Stimulated activated CD4-positive, alpha-beta T cell treated with anti-CD3 and anti-CD28 coated beads, Interleukin-4, amount 100 ng/mL, for 48 hours (primary cell): ENCODE measurements at places on chromosomes 13 and 19.

GRCh38 chr19:31725051-31725450 lies 375.8 kb upstream of the TSHZ3 start:
- no peak for DNase-seq

GRCh38 chr19:1211494-1212234 lies 6.1 kb downstream of the STK11 start:
- no peak for DNase-seq

DNA sequence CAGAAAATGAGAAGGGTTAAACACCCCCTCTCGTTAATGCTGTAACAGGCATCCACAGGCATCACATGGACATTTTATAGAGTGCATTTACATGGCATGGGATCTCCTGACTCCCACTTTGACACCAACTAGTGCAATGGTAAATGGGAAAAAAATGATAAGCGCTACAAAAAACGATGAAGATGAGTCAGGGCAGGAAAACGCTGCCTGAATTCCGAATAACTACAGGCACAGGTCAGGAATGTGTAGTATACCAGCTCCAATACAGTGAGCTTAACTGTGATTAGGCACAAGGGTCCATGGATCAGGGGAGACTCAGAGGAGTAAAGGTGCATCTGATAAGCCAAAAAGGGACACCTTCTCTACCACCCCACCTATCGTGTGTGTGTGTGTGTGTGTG lies 223.6 kb downstream of the FOXO1 start:
- no peak for DNase-seq

- DNase-seq, result no peak
These were observed 23.0 kb upstream of the USP29 start for GRCh38 chr19:57096685-57097361.

- DNase-seq, result no peak
These were observed 3.4 kb downstream of the CACNG6 start for GRCh38 chr19:53994811-53995210.

DNA sequence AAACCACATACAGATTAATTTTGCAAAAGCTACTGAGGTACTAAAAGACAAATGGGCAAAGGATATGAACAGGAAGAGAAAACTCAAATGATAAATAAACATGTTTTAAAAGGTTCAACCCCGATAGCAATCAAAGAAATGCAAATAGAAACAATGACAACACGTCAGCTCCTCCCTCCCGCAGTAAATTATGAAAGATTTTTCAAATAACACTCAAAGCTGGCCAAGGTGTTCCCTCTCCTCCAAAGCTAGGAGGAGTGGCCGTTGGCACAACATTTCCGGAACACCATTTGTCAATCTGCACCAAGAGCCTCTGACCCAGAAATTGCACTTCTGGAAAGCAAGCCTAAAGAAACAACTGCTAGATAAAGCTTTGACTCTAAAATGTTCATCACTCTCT lies 28.3 kb downstream of the INSR start:
- no peak for DNase-seq

DNA sequence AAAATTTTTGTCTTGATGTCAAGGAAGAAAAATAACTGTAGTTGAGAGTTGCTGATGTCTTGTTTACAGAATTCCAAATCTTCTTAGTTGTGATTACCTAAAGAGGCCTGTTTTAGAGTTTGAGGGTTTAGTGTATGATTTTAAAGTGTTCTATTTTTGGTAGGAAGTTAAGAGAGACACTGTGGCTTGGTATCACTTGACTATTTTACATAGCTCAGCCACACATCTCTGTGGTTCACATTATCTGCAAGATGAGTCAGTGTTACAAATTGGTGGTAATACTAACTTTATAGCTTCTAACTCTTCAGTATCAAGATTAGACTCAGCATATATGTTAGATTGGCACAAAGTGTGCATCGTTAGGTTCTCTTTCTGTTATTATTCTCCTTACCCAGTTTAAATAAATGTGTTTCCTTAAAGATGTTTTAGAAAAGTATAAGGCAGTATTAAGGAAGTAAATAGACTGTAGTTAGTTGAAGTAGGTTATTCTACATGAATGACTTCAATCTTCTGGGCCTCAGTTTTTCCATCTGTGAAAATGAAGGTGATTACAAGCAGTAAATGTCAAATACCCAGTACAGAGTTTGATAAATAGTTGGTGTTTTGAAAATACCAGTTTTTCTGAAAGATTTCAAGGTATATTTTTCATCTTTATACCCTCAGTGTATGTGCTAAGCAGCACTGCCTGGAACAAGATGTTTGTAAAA lies 33.4 kb downstream of the COG6 start:
- DNase-seq, result no peak

DNA sequence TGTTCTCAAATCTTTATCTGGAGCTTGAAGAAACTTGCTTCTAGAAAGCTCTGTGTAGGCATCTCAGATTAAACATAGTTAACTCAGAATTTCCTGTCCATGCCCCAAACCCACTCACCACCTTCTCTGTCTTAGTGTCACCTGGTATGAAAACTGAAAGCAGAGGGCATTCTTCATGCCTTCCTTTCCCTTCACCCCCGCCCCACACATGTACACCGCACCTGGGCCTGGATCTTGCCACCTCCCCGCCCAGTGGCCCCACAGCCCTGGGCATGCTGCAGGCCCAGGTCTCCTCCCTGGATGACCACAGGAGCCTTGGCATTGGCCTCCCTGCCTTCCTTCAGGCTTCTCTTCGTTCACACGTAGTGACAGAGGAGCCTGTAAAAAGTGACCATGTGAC lies 15.8 kb downstream of the CFAP97D2 start:
- no peak for DNase-seq

DNA sequence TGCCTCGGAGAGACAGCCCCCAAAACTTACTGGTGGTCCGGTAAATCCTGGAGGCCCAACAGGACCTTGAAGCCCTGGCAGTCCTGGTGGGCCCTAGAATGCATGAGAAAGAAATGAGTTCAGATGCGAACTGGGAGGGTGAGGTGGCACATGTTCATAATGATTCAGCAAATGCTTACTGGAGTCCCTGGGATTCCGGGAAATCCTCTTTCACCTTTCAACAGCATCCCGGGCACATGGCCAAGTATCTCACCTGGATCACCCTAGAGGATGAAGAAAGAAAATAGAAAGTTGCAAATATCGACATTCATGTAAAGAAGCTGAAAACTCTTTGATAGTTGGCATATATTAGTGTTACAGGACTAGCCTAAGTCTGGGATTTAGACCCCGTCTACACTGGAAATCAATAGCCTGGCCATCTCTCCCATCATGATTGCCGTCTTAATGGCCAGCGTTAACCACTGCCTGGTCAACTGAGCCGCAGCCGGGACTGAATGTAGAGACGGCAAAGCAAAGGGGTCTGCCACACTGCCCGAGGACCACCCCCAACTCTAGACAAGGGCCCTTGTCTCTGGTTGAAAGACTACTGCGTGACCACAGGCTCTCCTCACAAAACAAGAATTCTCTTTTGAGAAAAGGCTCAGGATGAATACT lies 96.9 kb downstream of the COL4A1 start:
- no peak for DNase-seq

- no peak for DNase-seq
These were observed 287.5 kb upstream of the SOX21 start for GRCh38 chr13:94999871-95000270.

GRCh38 chr13:44792096-44792495 lies 197.2 kb downstream of the NUFIP1 start:
- DNase-seq, result no peak

DNA sequence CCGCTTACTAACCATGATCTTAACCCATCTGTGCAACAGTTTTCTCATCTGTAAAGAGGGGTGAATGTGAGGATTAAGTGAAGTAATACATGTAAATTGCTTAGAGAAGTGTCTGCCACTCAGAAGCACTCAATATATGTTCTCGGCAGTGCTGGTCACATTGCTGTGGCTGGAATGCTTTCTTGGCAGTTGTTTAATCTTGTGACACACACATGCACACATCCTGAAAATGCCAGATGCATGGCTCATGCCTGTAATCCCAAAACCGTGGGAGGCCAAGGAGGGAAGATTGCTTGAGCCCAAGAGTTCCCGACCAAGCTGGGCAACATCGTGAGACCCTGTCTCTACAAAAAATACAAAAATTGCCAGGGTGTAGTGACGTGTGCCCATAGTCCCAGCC lies 4.9 kb upstream of the DMKN start:
- DNase-seq, result no peak

- no peak for DNase-seq
These were observed 8.5 kb downstream of the ACTMAP start for GRCh38 chr19:40741527-40742390.

DNA sequence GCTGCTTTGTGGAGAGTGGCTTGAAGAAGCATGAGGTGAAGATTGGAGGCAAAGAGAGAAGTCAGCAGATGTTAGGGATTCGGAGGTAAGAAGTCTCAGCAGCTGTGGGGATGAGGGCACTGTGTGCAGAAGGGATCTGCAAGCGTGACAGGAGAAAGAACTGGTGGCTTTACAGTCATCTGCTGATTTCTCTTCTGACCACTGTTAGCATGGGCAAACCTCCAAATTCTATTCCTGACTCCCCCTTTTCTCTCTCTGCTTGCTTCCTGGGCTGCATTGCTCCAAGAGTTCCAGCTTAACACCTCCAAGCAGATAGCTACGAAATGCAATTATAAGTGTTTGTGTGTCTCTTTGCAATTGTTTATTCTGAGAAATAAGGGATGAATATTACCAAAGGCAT lies 159.6 kb downstream of the GGACT start:
- no peak for DNase-seq

- no peak for DNase-seq
These were observed 32.6 kb upstream of the GATAD2A start for GRCh38 chr19:19372656-19373416.

- no peak for DNase-seq
These were observed 117.7 kb upstream of the ZNF507 start for GRCh38 chr19:32227561-32228165.

- no peak for DNase-seq
These were observed 66.5 kb upstream of the STARD13 start for GRCh38 chr13:33352041-33352440.

GRCh38 chr19:11735375-11735774 lies 3.4 kb downstream of the ZNF823 start:
- DNase-seq, result no peak

GRCh38 chr19:51084505-51084904 lies 1.8 kb upstream of the KLK14 start:
- no peak for DNase-seq

DNA sequence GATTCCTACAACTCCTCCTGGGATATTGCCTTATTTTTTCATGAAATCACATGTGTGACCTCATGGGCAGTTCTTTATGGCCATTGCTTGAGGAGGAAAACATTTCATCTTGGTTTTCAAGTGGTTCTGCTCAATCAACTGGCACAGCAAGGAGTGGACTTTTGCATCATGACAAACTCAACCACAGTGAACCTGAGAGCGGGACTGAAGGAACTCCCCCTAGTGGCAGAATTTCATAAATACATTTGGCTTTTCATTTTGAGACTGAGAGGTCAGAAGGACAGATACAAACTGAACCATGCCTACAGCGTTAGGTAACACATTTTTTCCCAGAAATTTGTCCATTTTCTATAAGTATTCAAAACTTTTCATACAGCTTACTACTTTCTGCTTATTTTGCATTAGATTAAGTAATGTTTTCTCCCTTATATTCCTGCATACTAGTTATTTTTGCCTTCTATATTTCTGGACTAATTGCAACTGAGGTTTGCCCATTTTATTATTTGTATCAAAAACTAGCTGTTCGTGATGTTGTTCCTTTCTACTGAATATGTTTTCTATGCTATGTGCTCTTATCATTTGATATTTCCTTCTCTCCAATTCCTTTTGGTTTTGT lies 13.4 kb upstream of the SIGLEC12 start:
- no peak for DNase-seq

- no peak for DNase-seq
These were observed 2884.6 kb upstream of the PCDH20 start for GRCh38 chr13:64300239-64300638.

GRCh38 chr13:86848716-86849115 lies 822.5 kb upstream of the SLITRK5 start:
- no peak for DNase-seq

GRCh38 chr19:2250766-2251105 lies 1.6 kb downstream of the AMH start:
- no peak for DNase-seq

- DNase-seq, result no peak
These were observed 159.1 kb downstream of the KATNAL1 start for GRCh38 chr13:30148171-30148754.

- DNase-seq, result no peak
These were observed at the start of gene OR10H4 for GRCh38 chr19:15948223-15949058. OR10H4 (plus strand) TSS chr19:15949008; CDS start chr19:15949008, 0 bp downstream.

- no peak for DNase-seq
These were observed 81.2 kb downstream of the NHLRC3 start for GRCh38 chr13:39119422-39119821.

GRCh38 chr19:40611096-40611495 lies 9.9 kb downstream of the LTBP4 start:
- DNase-seq, result no peak

GRCh38 chr13:21674490-21675009 lies 3.7 kb downstream of the FGF9 start:
- no peak for DNase-seq

DNA sequence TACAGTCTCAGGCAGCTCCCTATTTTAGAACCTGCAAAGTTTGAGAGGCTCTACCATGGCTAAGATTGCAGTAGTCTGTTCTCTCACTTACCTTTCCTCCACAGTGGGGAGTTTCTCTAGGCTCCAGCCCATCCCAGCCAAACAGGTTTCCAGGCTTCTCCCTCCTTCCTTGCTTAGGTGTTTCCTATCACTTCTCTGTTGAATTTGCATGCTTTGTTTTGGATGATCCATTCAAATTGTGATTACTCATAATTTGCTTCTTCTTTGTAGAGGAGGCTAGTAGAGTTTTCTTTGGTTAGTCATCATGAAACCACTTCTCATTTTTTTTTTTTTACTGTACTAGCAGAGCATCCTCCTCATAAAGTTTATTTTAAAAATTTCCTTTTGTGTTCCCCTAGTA lies 1242.2 kb upstream of the MIR17HG start:
- DNase-seq, result no peak

- DNase-seq, result no peak
These were observed 1.9 kb downstream of the CBARP start for GRCh38 chr19:1235625-1236538.
